ENCODE measurements at places on chromosomes 5 and 9.

GRCh38 chr5:6744841-6745705 is 31.8 kb downstream of the TENT4A start:
- peak; percentile 61 for DNase-seq

DNA sequence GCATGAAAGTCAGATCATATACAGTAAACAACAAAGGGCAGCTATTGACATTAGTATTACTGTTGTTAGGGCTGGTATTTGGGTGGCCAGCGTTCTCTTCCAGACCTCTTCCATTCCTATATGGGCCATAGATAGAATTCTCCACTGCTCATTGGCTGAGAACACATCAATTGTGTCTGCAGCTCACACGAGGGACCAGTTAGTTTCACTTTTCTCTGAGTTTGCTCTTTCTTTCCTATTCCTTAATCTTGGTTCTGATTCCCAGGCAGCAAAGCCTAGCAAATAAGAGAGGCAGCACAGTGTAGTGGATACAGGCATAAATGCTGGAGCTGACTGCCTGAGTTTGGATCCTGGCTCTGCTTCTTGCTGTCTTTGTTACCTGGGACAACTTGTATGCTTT is 476.4 kb downstream of the SPOCK1 start:
- no peak for DNase-seq

DNA sequence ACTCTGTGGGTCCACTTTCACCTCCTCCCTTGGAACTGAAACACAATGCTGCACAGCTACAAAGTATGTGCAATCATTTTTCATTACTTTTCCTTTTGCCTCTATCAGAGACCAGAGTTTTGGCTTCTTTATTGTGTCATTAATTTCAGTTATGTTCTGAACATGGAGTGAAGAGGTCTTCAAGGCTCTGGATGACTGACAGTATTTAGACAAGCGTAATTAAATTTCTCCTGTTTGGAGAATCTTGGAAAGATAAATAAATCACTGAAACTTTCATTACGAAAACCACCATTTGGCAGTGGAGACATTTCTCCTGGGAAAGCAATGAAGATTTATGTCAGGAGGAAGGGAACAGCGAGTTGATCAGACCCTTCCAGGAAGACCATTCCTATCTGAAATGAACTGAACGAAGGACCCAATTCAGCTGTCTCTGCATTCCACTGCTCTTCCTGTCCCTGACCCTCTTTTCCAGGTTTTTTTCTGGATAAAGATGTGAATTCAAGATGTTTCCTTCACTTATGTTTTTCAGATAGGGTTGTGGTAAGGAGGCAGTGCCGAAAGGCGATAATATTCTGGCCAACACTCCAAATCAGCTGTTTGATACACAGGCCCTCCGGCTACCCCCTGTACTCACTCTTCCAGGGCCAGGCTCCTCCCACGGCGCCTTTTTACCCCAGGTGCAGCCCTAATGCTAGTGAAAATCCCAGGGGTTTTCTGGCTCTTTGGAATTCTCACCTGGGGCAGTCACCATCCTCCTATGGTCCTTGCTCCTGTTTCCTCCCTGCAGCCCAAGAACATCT is 77.2 kb upstream of the OSMR start:
- DNase-seq, result no peak

DNA sequence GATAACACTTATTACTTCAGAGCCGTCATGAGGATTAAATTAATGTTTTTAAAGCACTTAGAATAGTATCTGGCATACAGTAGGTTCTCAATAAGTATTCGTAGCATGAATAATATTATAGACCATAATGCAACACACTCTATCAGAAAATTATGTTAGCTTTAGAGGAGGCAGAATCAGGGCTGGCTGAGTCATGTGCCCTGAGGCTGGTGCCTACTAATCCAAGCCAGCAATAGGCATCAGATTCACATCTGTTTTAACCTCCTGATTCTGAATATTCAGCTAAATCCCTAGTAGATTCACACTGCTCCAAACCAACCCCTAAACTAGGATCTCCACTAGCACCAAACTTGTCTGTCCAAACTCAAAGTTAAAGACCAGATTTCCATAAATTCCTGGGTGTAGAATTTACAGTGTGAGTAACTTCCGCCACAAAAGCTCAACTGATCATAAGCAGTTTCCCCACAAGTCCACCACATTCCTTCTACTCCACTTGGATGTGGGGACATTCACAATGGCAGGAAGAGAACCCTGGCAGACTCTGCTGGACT is 170.0 kb upstream of the DAPK1 start:
- no peak for DNase-seq

GRCh38 chr5:132656774-132657355 is 1.1 kb upstream of the IL13 start:
- no peak for DNase-seq

- no peak for DNase-seq
Measured at GRCh38 chr9:89743216-89743572, 138.4 kb downstream of the GADD45G start.

GRCh38 chr9:29826421-29826820 is 2253.1 kb upstream of the C9orf72 start:
- DNase-seq, result peak; percentile 47

GRCh38 chr5:19745247-19745646 is 242.8 kb downstream of the CDH18 start:
- DNase-seq, result no peak

DNA sequence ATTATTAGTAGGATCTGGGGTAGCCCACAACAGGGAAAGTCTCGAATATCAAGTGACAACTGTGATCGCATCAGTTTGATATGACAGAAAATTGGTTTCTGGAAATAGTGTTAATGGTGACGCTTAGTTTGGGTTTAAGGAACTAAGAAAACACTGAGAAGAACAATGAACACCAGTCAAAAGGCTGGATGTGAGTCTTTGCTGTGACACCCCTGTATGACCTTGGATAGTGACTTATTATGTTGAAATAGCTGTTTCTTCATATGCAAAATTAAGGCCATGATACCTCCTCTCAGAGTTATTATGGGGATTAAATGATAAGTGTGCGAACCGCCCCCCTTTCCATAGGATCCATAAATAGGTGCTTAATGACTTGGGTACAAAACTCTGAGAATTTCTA is 926 bp downstream of the DNAJC25 start:
- no peak for DNase-seq

DNA sequence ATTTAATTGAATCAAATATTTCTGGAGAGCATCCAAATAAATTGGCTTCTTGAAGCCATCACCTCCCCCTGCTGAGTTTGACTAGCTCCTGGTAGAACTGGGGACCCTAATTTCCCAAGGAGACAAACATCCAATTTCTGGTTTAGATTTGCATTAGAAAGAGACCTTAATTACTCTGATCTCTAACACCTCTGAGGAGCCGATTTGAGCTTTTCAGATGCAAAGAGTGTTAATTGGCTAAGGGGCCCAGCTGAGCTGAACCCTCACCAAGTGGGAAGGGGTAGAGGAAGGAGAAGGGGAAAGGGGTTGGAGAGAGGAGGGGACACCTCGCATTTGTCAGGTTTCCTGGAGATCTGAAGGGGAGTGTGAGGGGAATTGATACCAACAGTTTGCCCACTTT is 145.4 kb upstream of the SHB start:
- no peak for DNase-seq

DNA sequence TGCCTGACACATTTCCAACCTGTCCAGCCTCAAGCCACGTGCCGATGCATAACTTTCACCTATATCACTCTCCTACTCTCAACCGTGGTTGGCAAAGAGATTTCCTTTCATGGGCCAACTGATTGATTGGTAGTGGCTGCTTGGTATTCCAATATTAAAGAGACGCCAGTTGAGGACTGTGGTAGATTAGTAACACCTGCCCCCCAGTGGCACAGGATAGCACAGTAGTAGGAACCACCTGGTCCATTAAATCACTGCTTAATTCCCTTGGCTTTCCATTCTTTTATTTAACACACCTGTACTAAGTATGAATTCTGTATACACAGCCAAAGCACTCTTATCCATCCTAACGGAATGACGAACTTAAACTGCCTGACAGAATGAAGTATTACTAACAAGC is 19.1 kb upstream of the FOXB2 start:
- DNase-seq, result no peak

GRCh38 chr9:38046661-38047300 is 22.2 kb downstream of the SHB start:
- no peak for DNase-seq

DNA sequence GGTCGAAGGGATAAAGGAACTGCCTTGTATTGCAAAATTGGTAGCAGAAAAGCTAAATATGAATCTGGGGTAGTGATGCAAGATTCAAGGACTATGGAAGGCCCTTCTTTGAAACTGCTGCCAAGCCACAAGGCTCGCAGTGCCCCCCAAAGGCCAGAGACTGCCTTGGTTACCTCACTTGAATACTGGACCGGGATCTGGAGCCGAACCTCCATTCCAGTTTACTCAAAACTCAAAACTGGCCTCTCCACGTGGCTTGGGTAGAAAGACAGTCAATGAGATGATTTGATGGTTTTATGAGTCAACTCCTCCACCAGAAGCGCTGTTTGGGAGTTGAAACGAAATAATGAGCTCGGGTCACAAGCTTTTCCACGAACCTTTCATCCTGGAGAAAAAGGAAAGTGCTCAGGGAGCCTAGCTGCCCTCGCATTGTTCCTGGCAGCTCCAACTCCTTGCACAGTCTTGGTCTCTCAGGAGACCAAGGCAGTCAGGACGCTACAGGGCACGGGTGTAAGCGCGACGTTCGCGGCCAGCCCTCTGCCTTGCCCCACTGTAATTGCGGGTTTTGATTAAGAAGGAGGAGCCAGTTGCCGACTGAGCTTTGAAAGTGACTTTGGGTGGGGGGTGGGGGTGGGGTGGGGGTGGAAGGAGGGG is 2.8 kb downstream of the ST8SIA4 start:
- peak; percentile 88 for DNase-seq

GRCh38 chr9:106637486-106637885 is 225.5 kb upstream of the ZNF462 start:
- DNase-seq, result no peak

DNA sequence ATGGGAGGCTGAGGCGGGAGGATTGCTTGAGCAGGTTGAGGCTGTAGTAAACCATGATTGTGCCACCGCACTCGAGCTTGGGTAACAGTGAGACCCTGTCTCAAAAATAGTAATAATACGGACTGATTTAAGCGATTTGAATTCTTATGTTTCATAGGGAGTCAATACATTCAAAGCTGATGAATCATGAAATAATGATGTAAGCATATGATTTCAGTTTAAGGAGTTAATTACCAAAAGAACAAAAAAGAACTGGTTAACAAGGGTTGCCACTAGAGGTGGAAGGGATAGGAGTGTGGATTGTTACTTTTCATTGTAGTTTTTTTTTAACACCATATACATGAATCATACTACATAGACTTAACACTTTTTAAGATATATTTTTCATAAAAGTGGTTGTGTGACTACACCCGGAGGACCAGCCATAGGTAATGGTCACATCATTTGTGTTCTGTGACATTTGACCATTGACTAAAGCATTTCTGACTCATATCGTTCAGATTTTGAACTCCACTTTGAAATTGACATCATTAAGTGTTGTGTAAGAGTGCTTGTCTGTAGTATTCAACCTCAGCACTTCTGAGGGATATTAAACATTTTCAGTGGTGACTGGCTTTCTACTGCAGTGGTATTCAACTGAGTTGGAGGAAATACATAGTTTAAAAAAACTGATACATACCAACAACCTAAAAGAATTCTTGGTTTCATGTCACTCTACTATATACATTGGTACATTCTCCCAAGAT is 7.0 kb downstream of the TRMT10B start:
- no peak for DNase-seq

DNA sequence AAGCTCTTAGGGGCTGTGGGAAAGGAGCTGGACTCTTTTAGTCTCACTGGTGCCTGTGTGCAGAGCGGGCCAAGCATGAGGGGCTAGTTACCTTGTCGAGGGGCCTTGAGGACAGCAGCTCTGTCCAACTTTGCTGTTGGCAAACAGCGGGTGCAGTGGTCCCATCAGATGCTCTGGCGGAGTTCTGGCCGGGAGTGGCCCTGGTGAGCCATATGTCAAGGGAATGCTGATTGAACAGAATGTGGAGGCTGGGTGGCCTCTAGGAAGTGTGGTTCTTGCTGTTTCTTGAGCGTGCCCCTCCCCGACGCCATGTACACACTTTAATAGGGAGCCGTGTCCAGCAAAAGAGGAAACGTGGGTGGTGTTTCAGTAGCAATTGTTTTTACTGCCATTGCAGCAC is 3.6 kb upstream of the ADAMTS2 start:
- DNase-seq, result peak; percentile 66

DNA sequence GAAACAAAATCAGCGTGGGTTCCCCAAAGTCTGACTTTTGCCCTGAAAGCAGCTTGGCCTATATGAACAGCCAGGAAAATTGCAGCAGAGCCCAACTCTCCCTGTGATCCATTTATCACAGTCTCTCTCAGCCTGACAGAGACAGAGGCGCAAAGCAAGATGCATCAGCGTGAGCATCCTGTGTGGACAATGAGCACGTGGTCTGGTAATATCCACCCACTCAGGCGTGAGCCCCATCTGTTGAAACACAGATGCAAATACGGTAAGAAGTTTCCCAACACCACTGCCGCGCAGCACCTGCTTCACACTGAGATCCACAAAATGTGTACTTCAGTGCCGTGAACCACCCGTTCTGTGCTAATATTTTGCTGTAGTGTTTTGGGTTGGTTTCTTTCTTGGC is 114.6 kb downstream of the MRPL36 start:
- peak; percentile 22 for DNase-seq

- no peak for DNase-seq
Measured at GRCh38 chr5:53031695-53032096, 42.5 kb downstream of the ITGA2 start.

DNA sequence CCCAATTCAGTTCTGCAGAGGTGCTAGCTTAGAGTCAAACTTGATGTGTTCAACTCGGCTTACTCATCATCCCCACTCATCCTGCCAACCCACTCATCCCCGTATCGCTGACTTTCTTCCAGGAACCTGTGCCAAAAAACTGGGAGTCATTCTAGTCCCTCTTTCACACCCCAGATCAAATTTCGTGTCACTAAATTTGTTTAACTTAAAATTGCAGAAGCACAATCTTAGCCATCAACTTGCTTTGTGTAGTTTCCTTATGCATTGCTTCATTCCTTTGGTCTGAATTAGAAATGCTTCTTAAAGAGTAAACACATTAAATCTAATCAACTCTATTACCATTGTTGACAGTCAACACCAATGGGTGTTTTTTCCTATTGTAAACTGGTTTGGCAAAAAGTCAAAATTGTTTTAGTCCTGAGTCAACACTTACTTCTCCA is 162.4 kb downstream of the TTC39B start:
- DNase-seq, result no peak

DNA sequence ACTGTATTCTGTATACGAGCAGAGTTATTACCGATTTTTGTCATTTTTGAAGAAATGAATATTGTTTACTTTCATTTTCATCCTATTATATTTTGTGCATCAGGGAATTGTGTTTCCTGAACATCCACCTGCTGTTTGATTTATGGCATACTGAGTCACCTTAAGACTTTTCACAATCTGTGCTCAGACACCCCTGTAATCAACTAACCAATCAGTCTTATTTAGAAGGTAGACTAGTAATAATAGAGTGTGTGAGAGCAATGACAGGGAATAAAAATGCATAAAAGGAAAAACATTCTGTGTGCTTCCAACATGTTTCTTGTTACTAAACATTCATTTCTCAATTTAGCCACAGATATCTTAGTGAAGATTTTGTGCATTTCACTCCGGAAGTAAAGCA is 1413.6 kb upstream of the ACO1 start:
- no peak for DNase-seq
